ENCODE measurements at places on chromosomes 4 and X.

GRCh38 chrX:124030520-124030919, 69.0 kb downstream of the STAG2 start:
- no peak for DNase-seq

GRCh38 chrX:134173541-134174272, 63.3 kb upstream of the CCDC160 start:
- DNase-seq, result no peak

- no peak for DNase-seq
These were observed 39.3 kb upstream of the NHSL2 start for GRCh38 chrX:71871367-71871766.

GRCh38 chrX:65690057-65690855, 22.8 kb downstream of the MSN start:
- no peak for DNase-seq

GRCh38 chrX:134990801-134991481, at the start of gene SMIM10:
Gene SMIM10, plus strand, starts transcription at chrX:134990991. Its CDS starts 105 bp downstream, at chrX:134991096.
- peak; percentile 2 for DNase-seq

DNA sequence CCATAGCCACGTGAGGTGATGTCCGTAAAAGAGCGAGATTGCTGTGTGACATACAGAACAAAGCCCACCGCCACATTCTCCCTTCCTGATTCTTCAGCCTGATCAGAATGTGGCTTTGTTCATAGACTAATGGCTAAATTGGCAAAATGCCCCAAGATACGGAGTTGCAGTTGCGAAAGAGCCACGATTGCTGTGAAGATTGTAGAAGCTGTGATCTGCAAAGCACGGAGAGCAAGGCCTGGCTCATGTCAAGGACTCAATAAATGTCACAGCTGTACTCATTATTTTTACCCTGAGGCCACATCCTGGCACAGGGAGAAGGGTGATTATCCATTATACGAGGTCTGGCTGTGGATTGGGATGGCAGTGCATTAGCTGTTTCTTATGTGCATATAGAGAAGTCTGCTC, 34.2 kb downstream of the ARSD start:
- DNase-seq, result no peak

DNA sequence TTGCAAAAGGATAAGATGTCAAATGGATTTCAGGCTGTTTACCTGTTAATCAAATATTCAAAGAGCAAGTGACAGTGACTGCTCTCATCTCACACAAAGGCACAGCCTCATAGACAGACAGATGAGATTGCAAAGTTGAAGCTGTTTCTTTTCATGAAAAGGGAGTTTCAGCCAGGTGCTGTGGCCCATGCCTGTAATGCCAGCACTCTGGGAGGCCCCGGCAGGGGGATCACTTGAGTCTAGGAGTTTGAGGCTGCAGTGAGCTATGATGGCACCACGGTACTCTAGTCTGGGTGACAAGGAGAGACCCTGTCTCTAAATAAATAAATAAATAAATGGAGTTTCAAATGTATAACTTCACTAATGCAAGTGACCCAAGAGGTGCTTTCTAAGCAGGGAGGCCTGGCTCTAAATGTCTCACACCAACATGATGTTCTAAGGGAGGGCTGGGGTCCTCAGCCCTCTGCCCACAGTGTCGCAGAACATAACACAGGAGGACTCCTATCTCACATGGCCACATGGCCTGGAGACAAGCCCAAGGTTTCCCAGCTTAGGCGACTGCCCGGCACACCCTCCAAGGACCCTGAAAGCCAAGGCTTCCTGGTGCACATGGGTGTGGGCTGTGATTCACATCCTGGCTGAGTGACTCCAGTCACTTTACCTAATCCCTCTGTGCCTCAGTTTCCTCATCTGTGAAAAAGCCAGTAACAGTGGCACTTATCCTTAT, 26.8 kb downstream of the PPP2R2C start:
- no peak for DNase-seq

DNA sequence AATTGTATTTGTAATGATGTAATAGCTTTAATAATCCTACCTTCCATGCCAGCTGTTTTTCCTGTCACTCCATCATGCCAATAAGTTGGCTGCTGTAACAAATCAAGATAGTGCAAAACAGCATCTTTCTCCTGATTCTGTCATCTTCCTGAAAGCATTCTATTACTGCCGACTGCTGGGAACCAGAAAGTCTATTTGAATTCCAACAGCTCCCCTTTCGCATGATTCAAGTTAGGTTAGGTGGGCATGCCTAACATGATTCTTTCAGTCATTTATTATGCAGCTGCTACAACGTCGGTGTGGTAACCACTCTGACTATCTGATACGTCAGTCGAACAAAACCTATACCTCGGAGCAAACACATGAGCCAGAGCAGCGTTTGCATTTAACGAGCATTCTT, 127.9 kb upstream of the DMD start:
- DNase-seq, result no peak

DNA sequence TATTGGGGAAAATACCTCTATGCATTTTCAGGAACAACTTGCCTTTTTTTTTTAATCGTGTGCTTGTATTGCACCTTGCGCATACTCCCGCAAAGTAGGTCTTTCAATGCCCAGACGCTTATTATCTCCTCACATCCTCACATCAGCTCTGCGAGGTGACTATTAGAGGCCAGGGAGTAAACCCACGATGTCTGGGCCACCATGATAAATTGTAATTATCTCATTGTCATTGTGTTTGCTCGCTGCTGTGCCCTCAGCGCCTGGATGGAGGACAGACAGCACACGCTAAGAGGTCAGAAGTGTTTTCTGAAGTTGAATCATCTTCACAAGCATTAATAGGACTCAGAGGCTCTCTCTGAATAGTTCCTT, 1.0 kb upstream of the RELL1 start:
- DNase-seq, result no peak

DNA sequence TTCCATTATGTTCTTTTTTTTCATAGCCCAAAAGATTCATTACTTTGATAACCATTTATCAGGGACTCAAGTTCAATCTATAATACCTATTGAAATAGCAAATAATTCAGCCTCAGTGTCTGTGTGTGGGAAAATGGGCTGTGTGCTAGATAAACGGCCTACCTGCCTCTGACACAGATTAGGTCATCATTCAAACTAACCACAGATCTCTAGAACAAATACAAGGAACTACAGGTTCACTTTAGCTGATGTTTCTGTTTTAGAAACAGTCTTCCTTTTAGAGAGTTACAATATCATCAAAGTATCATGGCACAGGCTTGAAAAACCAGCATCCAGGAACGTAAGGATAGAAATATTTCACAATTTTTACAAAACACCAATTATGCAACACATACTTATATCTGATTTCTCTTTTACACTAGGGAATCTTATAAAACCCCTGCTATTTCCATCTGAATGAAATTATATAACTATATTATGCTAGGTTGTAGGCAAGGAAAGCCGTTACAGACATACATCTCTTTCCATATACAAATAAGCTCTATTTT, 56.6 kb upstream of the MAB21L2 start:
- no peak for DNase-seq

DNA sequence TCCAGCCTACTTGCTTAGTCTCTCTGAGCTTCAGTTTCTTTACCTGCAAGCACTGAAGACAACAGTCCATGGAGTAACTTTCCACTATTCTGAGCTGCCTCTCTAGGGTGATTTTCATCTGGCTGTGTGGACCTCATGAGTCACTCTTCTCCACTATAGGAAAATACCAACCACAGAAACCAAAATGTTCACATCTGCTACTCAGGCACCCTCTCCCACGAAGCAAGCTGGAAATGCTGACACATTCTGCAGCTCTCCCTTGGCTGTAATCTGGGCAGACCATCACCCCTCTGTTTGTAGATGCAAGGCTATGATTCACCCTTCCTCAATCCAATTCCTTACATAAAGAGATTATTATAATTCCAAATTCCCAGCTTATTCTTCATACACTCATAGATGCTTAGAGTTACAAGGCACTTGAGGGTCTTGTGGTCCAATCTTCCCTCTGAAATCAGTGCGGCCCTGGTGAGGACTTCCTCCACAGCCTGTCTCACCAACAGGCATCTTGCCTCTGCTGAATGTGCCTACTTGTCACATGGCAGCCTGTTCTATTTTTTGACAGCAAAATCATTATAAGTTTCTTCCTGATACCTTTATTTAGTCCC, 97.0 kb upstream of the LNX1 start:
- no peak for DNase-seq

- DNase-seq, result no peak
These were observed 1.6 kb downstream of the SLC49A3 start for GRCh38 chr4:687048-687970.

GRCh38 chr4:128168701-128169100, 107.6 kb downstream of the LARP1B start:
- DNase-seq, result no peak

DNA sequence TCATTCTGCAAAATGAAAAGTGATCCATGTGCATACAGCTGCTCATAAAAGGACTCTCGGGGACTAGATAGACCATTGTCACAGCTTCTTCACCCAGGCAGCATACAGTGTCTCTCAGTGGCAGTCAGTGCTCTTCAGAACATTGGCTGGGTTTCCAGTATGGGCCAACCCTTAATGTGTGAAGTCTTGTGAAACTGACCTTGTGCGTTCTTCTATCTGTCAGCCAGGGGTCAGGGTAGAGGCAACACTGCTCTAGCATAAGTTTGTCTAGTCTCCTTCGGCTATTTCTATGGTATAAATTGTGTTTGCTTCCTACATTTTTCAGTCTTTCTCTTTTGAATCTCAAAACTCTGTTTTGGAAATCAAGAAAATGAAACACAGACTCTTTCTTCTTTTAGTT, 37.0 kb upstream of the SMIM31 start:
- DNase-seq, result no peak

- no peak for DNase-seq
These were observed 44.9 kb downstream of the FAM184B start for GRCh38 chr4:17736484-17736883.

DNA sequence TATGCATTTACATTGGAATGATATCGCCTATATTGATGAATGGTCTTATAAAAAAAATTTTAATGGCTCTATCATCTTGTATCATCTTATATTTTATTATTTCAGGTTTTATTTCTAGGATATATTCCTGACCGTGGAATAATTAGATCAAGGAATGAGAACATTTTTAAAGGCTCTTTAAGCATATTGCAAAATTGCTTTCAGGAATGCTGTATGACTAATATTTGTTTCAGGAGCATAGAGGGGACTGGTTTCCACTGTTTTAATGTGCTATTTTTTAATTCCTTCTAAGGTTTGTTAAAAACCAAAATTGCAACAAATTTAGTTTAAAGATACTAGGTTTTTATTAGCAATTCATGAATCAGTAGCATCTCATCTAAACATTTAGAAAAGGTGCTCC, 120.2 kb downstream of the BMPR1B start:
- DNase-seq, result no peak

DNA sequence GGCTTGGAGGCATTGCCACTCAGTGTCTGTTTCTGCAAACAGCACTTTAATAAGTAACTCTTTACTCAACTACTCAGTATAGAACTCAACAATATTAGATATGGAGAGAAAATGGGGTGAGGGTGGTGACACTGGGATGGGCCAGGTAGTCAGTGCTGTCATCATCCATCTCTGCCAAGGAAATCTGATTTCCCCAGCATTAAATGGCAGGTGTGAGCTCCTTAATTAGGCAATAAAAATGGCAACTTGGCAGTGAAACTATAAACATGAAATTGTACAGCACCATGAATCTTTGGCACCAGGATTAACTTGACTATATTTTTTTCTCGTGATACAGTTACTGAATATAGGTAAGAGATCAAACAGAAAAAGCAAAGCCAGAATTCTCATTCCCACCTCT, 146.2 kb downstream of the GLRA2 start:
- no peak for DNase-seq

GRCh38 chr4:128983771-128984485, 109.4 kb downstream of the SCLT1 start:
- DNase-seq, result no peak

DNA sequence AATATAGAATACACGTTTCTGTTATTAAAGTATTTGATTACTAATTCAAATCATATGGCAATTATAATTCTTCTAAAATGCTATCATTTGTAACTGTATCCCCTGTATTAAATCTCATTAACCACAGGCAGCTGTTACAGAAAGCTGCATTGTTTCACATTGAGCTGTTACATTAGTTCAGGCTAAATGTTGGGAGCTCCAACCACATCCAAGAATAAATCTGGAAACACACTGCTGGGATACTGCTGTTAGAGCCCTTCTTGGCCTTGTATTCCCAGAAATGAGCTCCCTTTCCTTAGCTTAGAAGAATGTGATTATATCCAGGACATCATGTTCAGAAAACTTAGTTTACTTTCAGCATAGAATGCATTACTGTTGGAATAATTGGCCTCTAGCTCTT, 48.2 kb downstream of the GUCY1B1 start:
- no peak for DNase-seq

DNA sequence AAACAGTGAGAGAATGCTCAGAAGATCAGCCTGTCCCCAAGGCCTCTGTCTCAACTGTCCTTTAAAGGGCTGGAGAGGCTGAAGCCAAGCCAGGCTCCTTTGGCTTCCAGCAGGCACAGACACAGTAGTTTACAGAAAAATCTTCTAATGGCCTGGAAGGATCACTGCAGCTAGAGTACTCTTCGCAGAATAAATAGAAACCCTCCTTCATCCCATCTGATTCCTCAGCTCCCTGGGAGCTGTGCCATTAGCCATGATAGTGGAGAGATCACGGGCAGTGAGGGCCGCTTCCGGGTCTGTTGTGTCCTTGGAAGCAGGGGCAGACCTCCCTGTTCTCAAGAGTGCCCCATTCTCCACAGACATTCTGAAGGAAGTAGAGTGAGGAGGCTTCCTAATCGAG, 63.1 kb downstream of the CCNI start:
- DNase-seq, result no peak

DNA sequence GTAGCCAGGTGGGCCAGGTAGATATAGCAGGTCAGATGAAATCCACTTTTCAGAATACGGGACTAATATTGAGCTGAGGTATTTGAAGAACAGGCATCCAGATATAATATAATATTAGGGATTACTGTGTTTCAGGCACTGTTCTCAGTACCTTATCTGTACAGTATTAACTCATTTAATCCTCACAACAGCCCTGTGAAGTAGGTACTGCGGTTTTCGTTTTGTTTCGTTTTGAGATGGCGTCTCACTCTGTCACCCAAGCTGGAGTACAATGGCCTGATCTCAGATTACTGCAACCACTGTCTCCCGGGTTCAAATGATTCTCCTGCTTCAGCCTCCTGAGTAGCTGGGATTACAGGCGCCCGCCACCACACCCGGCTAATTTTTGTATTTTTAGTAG, 129.6 kb downstream of the IL1RAPL2 start:
- no peak for DNase-seq

- no peak for DNase-seq
These were observed 109.6 kb downstream of the GUCY2F start for GRCh38 chrX:109372291-109372690.

GRCh38 chrX:19750028-19750782, 137.2 kb downstream of the SH3KBP1 start:
- no peak for DNase-seq

All from hypothalamus (tissue), 51 donors.